ENCODE measurements at places on chromosomes 5 and 9. TPM values are rescaled to one million over a fixed set of nuclear protein-coding genes. Genes with fewer than 3 reads are reported as not detected.
A peak's percentile ranks its signal among the peaks of the same experiment; 100 is the strongest.

- DNase-seq, result no peak
- H3K36me3 ChIP-seq, result no peaks in the 10 kb centered on the region
- H3K27ac ChIP-seq, result no peak overlapping the region
- no peaks in the 10 kb centered on the region for H3K4me1 ChIP-seq
These were observed 16.1 kb downstream of the SV2C start for GRCh38 chr5:76099286-76099702.

DNA sequence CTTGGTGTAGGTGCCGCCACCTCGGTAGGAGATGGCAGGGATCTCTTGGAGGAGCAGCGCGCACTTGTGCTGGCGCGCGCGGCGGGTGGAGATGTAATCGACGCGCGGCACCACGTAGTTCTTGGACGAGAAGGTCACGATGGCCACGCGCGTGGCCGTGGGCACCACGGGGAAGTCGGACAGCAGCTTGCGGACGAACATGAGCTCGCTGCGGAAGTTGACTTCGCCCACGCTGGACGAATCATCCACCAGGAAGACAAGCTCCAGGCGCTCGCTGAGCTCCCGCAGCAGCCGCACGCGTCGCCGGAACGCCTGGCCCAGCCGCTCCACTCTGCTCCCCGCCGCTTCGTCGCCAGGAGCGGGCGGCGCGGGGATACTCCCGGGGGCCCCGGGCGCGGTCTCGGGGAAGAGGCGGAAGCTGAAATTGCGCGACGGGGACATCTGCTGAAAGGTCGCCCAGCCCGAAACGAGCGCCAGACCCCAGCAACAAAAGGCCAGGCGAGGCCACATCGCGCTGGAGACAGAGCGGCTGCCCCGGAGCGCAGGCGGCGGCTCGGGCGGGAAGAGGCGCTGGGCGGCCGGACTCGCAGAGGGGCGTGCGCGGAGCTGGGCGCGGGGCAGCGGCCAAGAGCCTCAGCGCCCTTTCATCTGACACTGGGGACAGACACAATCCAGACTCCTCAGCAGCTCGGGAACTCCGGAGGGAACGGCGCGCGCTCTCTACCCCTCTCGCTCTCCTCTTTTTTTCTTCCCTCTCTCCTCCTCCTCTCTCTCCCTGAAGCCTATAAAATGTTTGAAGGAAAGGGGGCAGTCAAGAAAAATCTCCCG is at the start of gene SVEP1:
Gene SVEP1, minus strand, starts transcription at position 708 of the 828 bp plus-strand sequence. Its CDS starts 198 bp downstream, at position 510.
- H3K27me3 ChIP-seq, result no peaks in the 10 kb centered on the region
- peak within 1 kb of the TSS; percentile 57 for H3K4me3 ChIP-seq
- H3K27ac ChIP-seq, result peak within 1 kb of the TSS; percentile 2
- H3K36me3 ChIP-seq, result no peaks in the 10 kb centered on the region
- no peaks in the 10 kb centered on the region for H3K4me1 ChIP-seq
- peak; percentile 49 for DNase-seq

GRCh38 chr9:122206118-122207046 is 22.4 kb downstream of the LHX6 start:
- peak overlapping the region; percentile 2 for H3K27ac ChIP-seq
- peaks cover 16% of the 10 kb centered on the region for H3K4me1 ChIP-seq
- H3K4me3 ChIP-seq, result no peak overlapping the region
- H3K36me3 ChIP-seq, result no peaks in the 10 kb centered on the region

DNA sequence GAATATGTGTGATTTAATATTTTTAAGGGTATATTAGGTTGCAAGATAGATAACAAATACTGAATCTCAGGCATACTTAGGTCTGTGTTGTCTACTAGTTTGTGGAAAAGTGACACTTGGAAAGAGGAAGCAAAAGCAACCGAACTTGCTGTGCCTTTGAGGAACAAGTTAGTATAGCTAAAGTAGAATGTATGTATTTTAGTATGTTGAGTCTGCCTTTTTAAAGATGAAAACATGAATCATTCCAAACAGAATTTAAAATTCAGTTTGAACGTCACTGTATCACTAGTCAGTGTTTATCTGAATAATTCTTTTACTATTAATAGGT is 12.9 kb downstream of the TLE4 start:
- peaks cover 74% of the 10 kb centered on the region for H3K36me3 ChIP-seq
- DNase-seq, result no peak
- no peaks in the 10 kb centered on the region for H3K4me1 ChIP-seq
- H3K27ac ChIP-seq, result no peak overlapping the region
- H3K4me3 ChIP-seq, result no peak overlapping the region

- no peak overlapping the region for H3K27ac ChIP-seq
- H3K4me3 ChIP-seq, result no peak overlapping the region
- DNase-seq, result no peak
These were observed 4.1 kb upstream of the NDFIP1 start for GRCh38 chr5:142104491-142104890.

GRCh38 chr9:131043087-131043486 is 34.1 kb downstream of the LAMC3 start:
- DNase-seq, result no peak
- no peaks in the 10 kb centered on the region for H3K4me1 ChIP-seq
- no peak overlapping the region for H3K27ac ChIP-seq
- H3K27me3 ChIP-seq, result peaks cover 12% of the 10 kb centered on the region
- H3K4me3 ChIP-seq, result no peak overlapping the region
- H3K36me3 ChIP-seq, result no peaks in the 10 kb centered on the region

GRCh38 chr9:76630916-76631315 is 133.3 kb upstream of the PCA3 start:
- H3K27ac ChIP-seq, result no peak overlapping the region
- no peaks in the 10 kb centered on the region for H3K27me3 ChIP-seq
- H3K36me3 ChIP-seq, result peaks cover 23% of the 10 kb centered on the region

- no peaks in the 10 kb centered on the region for H3K36me3 ChIP-seq
- peak; percentile 36 for DNase-seq
- no peaks in the 10 kb centered on the region for H3K27me3 ChIP-seq
- no peak overlapping the region for H3K4me3 ChIP-seq
- H3K4me1 ChIP-seq, result peaks cover 34% of the 10 kb centered on the region
These were observed 354.8 kb downstream of the ENC1 start for GRCh38 chr5:74285675-74286280.

GRCh38 chr5:113150221-113150620 is 173.6 kb downstream of the DCP2 start:
- no peak overlapping the region for H3K27ac ChIP-seq
- no peaks in the 10 kb centered on the region for H3K27me3 ChIP-seq
- no peaks in the 10 kb centered on the region for H3K4me1 ChIP-seq

DNA sequence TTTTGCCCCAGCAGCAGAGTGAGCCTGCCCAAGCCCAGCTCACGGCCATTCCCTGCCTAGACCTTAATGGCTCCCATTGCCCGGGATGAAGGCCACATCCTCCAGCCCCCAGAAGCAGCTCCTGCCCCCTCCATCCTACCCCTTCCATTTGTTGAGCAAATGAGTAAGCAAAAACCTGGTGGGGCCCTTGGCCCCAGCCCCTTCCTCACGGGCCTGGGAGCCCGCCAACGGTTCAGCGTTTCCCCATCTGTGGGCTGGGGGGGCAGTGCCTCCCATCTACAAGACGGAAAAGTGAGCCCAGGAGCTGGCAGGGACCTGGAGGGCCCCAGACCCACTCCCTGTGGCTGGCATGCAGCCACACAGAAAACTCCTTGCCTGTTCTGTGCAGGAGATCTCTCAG is 4.4 kb downstream of the CCDC187 start:
- no peaks in the 10 kb centered on the region for H3K4me1 ChIP-seq
- H3K36me3 ChIP-seq, result no peaks in the 10 kb centered on the region
- DNase-seq, result no peak
- peaks cover 72% of the 10 kb centered on the region for H3K27me3 ChIP-seq
- no peak overlapping the region for H3K4me3 ChIP-seq
- no peak overlapping the region for H3K27ac ChIP-seq

DNA sequence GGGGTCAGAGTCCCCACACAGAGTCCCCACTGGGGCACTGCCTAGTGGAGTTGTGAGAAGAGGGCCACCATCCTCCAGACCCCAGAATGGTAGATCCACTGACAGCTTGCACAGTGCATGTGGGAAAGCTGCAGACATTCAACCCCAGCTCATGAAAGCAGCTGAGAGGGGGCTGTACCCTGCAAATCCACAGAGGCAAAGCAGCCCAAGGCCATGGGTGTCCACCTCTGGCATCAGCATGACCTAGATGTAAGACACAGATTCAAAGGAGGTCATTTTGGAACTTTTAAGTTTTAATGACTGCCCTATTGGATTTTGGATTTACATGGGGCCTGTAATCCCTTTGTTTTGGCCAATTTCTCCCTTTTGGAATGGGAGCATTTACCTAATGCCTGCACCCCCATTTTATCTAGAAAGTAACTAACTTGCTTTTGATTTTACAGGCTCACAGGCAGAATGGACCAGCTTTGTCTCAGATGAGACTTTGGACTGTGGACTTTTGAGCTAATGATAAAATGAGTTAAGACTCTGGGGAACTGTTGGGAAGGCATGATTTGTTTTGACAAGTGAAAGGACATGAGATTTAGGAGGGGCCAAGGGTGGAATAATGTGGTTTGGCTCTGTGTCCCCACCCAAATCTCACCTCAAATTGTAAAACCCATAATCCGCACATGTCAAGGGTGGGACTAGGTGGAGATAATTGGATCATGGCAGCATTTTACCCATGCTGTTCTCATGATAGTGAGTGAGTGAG is 56.3 kb upstream of the ITGA1 start:
- no peaks in the 10 kb centered on the region for H3K27me3 ChIP-seq
- no peak overlapping the region for H3K27ac ChIP-seq
- no peaks in the 10 kb centered on the region for H3K36me3 ChIP-seq
- no peak overlapping the region for H3K4me3 ChIP-seq

DNA sequence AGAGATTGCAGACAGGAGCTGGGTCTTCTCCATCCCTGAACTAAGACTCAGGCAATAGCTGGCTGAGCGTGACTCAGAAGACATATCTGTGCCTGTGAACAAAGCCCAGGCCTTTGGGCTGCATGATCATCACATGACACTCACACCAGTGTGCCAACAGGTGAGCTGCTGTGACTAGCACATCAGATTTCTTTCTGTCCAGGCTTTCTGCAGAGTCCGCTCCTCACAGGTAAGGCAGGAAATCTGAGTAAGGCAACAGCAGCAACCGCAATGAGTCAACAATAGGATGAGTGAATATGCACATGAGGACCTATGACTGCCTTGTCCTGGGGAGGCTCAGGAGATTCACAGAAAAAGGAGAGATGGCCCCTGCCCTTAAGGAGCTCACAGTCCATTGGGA is 293.6 kb downstream of the ACTL7B start:
- H3K36me3 ChIP-seq, result no peaks in the 10 kb centered on the region
- no peaks in the 10 kb centered on the region for H3K4me1 ChIP-seq
- H3K27ac ChIP-seq, result no peak overlapping the region
- peaks cover 3% of the 10 kb centered on the region for H3K27me3 ChIP-seq
- DNase-seq, result no peak

GRCh38 chr5:110087829-110088228 is 398.1 kb downstream of the MAN2A1 start:
- H3K27me3 ChIP-seq, result no peaks in the 10 kb centered on the region
- no peaks in the 10 kb centered on the region for H3K36me3 ChIP-seq
- peaks cover 39% of the 10 kb centered on the region for H3K4me1 ChIP-seq
- H3K4me3 ChIP-seq, result no peak overlapping the region

GRCh38 chr9:126411225-126411947 is 84.8 kb downstream of the MVB12B start:
- peak overlapping the region; percentile 63 for H3K27ac ChIP-seq
- H3K4me3 ChIP-seq, result no peak overlapping the region
- peak; percentile 44 for DNase-seq
- no peaks in the 10 kb centered on the region for H3K27me3 ChIP-seq
- peaks cover 10% of the 10 kb centered on the region for H3K4me1 ChIP-seq
- peaks cover 3% of the 10 kb centered on the region for H3K36me3 ChIP-seq

DNA sequence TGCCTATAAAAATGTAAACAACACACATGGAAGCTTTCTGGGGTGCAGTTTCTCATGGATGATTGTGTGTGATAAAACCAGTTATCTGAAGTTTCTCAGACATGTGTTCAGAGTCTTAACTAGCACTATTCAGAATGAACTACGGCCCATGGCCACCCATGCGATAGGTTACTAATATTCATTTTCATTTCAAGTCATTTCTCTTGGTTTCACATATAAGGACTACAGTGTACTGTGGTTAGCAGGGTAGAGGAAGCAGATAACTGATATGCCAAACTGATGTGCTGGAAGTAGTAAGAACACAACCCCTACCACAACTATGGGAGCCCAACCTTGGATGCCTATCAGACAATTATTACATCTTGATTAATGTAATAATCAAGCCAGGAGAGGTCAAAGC is 372.1 kb downstream of the DTWD2 start:
- H3K36me3 ChIP-seq, result no peaks in the 10 kb centered on the region
- no peaks in the 10 kb centered on the region for H3K4me1 ChIP-seq
- DNase-seq, result no peak
- no peak overlapping the region for H3K4me3 ChIP-seq
- no peak overlapping the region for H3K27ac ChIP-seq
- no peaks in the 10 kb centered on the region for H3K27me3 ChIP-seq

GRCh38 chr5:174347183-174347582 is 301.7 kb downstream of the NSG2 start:
- no peak overlapping the region for H3K4me3 ChIP-seq
- H3K27ac ChIP-seq, result no peak overlapping the region
- peaks cover 5% of the 10 kb centered on the region for H3K27me3 ChIP-seq

- H3K36me3 ChIP-seq, result 0 out of 2 replicates have a peak, but pooled peaks cover 2% of the 10 kb centered on the region
- no peaks in the 10 kb centered on the region for H3K27me3 ChIP-seq
- peaks cover 10% of the 10 kb centered on the region for H3K4me1 ChIP-seq
- DNase-seq, result no peak
- no peak overlapping the region for H3K4me3 ChIP-seq
These were observed 50.4 kb upstream of the APC start for GRCh38 chr5:112687306-112687705.

DNA sequence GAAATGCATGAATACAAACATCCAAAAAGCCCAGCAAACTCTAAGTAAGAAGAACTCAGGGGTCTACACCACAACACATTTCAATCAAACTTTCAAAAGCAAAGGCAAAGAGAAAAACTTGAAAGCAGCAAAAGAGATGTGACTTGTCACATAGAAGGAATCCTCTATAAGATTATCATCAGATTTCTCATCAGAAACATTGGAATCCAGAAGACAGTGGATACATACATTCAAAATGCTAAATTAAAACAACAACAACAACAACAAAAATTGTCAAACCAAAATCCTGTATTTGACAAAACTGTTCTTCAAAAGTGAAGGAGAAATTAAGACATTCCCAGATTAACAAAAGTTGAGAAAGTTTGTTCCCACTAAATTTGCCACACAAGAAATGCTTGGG is 362.7 kb downstream of the ZNF608 start:
- H3K27me3 ChIP-seq, result no peaks in the 10 kb centered on the region
- no peaks in the 10 kb centered on the region for H3K36me3 ChIP-seq
- no peak overlapping the region for H3K27ac ChIP-seq

The MEIKIN gene
- not detected for total RNA-seq

The FRMD3 gene
- 17.6 TPM for total RNA-seq

The GABRA6 gene
- total RNA-seq, result not detected

The PCDHGB7 gene
- total RNA-seq, result 0.91 TPM

The NR2F1 gene
- total RNA-seq, result 18.2 TPM

The ZER1 gene
- 19.9 TPM for total RNA-seq

The TNFSF15 gene
- total RNA-seq, result 1.1 TPM

The CCL19 gene
- not detected for total RNA-seq

The PARP8 gene
- total RNA-seq, result 0.76 TPM

The CATSPER3 gene
- total RNA-seq, result not detected
